ENCODE measurements at places on chromosomes 16 and 17.

GRCh38 chr17:903691-904481, 75.7 kb downstream of the NXN start:
- DNase-seq = no peak

DNA sequence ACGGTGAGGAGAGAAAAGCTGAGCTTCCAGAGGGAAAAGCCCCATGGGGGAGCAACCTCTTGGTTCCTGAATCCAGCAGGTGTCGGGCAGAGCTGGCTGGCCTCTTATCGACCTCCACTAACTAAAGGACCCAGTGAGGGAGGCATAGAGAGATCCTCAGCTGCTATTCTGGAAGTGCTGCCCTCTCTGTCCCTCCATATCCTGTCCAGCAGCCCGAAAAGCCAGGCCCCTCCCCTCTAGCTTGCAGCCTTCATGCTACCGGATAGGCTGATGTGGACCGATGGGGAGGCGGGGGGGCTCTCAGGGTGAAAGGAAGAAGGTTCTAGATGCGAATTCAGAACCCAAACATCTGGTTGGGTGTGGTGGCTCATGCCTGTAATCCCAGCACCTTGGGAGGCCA, 24.9 kb downstream of the MXRA7 start:
- DNase-seq = no peak

DNA sequence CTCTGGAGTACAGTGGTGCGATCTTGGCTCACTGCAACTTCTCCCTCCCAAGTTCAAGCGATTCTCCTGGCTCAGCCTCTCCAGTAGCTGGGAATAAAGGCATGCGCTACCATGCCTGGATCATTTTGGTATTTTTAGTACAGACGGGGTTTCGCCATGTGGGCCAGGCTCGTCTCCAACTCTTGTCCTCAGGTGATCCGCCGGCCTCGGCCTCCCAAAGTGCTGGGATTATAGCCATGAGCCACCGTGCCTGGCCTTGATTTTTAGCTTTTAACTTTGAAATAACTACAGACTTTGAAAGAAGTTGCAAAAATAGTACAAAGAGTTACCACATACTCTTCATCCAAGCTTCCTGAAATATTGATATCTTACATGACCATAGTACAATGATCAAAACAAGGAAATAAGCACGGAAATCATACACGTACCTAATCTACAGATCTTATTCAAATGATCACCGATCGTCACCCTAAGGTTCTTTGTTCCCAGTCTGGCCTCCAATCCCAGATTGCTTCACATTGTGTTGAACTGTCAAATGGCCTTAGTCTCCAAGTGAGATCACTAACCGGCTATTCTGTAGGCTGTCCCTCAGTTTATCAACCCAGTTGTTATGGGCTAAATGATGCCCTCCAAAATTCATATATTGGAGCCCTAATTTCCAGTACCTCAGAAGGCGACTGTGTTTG, 18.4 kb downstream of the NPIPA1 start:
- DNase-seq = no peak

DNA sequence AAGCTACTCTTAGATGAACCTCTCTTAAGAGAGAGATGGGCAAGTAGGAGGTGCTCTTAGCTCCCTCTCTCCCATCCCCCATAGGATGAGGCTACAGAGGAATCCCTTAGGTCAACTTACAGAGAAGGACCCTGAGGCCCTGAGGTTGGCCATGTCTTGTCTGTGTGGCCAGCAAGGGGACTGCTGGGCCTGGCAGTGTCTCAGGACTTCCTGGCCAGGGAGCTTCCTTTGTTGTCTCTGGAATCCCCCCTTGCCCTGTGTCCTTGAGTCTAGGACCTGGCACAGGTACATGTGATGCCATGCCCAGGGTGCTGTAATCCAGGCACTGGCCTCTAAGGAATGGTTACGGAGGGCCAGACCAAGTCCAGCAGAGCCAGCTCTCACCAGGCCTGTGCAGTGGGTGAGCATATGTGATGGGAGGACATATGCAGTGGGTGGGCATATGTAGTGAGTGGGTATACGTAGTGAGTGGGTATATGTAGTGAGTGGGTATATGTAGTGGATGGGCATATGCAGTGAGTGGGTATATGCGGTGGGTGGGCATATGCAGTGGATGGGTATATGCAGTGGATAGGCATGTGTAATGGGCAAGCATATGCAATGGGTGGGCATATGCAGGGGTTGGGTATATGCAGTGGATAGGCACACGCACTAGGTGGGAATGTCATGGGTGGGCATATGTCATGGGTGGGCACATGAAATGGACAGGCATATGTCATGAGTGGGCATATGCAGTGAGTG, 20.3 kb upstream of the PECAM1 start:
- DNase-seq = no peak

- DNase-seq = no peak
These were observed 23.1 kb upstream of the TMEM98 start for GRCh38 chr17:32904891-32905290.

DNA sequence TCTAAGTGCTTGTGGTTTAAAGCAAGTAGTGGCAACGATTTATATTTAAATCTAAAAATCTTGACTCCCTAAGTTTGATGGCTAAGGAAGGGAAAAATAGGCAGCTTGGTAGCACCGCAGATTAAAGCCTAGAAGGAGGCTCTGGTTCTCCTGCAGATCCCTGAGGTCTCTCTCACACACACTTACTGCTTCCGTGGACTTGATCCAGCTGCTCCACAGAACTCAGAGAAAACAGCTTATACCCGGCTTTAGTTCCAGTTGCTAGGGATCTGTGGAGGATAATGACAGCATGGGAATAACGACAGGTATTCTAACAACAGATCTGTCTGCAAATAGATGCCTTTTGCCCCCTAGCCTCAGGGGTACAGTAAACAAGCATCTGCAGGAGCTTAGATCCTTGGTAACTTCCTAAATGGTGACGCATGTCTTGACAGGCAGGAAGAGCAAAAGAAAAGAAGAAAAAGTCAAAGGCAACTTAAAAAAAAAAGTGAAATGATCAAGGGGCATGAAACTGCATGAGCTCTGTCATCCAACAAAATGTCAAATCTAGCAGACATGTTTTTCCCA, 4.5 kb downstream of the WIPI1 start:
- no peak for DNase-seq

- DNase-seq = no peak
These were observed 119.3 kb upstream of the TBX2 start for GRCh38 chr17:61280338-61280737.

Data from stimulated activated CD4-positive, alpha-beta T cell treated with anti-CD3 and anti-CD28 coated beads, Interleukin-1b, Interleukin-23, amount 100 ng/mL, for 1 hour (primary cell).